Caco-2 (cell line): ENCODE measurements at places on chromosomes 6 and 20. TPM values are rescaled to one million over a fixed set of nuclear protein-coding genes. Genes with fewer than 3 reads are reported as not detected.

Gene CENPB
- total RNA-seq: 72.7 and 84.3 TPM in 2 replicates

Gene ZC2HC1B
- not detected in 2 replicates for total RNA-seq

Gene C6orf58
- total RNA-seq: not detected in 2 replicates

Gene COL11A2
- 1.3 and 1.5 TPM in 2 replicates for total RNA-seq

Gene CPNE5
- not detected in 2 replicates for total RNA-seq

Gene PRKN
- total RNA-seq: 0.34 TPM in 1 of 2 replicates, not detected in the other

Gene PCK1
- 0.42 TPM in 1 of 2 replicates, not detected in the other for total RNA-seq

Gene SLCO4A1
- total RNA-seq: 18.7 and 23.6 TPM in 2 replicates

Gene ADAM33
- total RNA-seq: 0.12 and 0.23 TPM in 2 replicates

DNA sequence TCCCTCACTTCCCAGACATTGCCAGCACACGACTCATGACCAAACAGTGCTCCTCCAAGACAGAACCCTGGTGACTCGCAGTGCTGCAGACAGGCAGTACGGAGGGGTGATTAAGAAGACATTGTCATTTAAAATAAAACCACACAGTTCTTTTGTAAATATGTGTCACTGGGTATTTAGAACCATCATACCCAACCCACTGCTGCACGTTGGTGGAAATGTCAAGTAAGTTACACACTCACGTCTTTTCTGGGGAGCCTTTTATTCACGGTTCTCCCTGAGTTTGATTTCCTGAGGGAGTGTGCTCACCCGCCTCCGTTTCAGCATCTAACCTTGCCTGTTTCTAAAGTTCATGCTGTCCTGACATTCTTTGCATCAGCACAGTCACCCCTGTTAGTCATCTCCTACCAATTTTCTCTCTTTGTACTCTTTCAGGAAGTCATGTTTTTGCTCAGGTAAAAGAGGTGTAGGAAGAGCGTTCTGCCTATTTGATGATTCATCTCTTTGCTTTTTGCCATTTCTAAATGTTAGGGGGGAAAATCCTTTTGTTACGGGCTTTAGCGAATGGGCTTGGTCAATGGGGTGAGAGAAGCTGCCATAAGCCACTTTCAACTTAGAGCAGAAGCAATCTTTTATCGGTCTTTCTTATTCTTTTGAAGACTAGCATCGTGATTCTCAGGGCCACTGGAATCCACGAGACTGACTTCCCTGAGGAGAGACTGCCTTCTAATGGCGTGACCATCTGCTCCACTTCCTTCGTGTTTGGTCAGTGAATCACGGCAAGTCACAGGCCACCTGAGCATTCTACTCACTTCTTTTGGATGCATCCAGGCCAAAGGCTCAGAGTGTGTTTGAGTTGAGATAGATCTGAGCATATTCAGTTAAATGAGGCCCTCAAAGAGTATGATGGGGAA is 512.8 kb upstream of the JARID2 start:
- no peak for DNase-seq

GRCh38 chr20:35465976-35466375 is 10.6 kb downstream of the CEP250 start:
- DNase-seq: no peak

- no peak for DNase-seq
These were observed 118.3 kb downstream of the STXBP5 start for GRCh38 chr6:147322299-147323162.

- DNase-seq: no peak
These were observed 143.2 kb downstream of the PREX1 start for GRCh38 chr20:48684501-48685041.

GRCh38 chr6:34460796-34461507 is 4.9 kb upstream of the PACSIN1 start:
- DNase-seq: no peak

DNA sequence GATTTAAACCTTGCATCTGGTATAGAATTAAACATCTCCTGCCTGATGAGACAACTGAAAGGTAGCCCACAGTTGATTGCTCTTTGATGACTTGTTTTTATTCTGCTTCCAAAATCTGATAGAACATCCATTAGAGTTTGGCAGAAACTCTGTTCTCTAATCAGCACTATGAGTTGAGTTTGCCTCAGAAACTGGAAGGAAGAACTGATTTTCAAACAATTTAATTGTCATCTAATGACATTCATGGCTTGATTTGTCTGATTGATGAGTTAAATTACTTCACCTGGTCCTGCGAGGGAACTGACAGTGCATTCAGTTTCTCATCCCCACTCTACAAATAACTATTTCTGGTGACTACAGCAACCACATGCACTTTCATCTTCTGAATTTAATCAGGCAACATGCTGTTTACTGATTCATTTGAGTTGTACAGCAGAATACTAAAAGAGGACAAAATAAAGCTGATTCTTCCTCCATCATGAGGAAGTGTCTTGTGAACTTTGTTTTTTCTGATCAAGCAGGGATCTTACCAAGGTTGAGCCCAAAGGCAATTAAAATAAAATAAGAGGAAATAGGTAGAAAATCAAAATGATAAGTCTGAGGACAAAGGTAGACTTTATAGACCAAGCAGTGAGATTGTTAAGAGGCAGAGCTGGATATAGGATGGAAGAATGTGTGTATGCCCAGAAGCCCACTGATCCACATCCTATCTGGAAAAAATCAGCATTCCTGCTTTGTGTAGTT is 15.7 kb upstream of the MRAP2 start:
- DNase-seq: no peak

GRCh38 chr20:23509247-23509913 is 18.5 kb downstream of the CST8 start:
- no peak for DNase-seq

GRCh38 chr6:53014744-53015143 is 19.7 kb upstream of the GSTA4 start:
- no peak for DNase-seq

DNA sequence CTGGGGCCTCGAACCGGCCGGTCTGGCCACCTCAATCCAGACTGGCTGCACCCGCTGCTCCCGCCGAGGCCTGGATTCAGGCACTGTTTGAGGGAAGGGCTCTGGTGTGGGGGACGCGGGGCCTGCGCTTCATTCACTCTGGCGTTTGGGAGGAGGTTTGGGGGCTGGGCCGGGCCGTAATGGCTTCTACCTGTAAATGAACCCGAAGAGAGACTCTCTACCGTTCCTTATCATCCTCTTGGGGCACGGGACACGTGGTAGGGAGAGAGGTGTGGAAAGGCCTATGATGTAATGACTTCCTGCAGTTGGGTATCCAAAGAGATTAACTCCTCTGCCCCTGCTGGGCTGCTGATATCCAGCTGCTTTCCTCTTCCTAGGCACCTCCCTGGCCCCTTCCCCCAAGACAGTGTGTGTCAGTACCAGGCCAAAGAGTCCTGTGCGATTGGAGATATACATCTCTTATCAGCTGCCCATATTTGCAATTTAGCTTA is 1.8 kb downstream of the FOXO3 start:
- peak; percentile 84 for DNase-seq

DNA sequence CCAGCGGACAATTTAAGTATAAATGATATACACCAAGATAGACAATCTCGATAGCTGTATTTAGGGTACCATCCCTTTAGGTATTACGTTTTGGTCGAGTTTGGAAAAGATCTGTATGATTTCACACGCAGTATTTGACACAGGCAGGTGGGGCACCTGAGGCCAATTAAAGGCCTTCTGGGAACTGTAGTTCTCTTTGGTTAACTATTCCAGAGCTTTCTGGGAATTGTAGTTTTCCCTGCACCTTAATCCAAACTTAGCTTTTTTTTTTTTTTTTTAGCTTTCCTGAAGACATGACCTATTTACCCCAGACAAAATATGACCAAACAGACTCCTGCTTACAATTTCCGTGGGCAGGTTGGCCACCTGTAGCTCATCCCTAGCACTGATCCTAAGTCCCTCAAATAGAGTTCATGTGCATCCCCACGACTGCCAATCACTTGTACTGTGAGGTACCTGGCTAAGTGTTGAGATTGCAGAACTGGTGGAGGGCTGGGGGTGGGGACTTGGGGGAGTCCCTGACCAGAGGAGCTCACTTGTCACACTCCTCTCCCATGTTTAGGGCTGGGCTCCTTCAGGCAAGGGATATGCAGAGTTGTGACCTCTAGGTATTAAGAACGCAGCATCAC is 999 bp upstream of the EHMT2 start:
- DNase-seq: no peak

GRCh38 chr20:10221021-10221420 is 2.4 kb downstream of the SNAP25 start:
- no peak for DNase-seq

DNA sequence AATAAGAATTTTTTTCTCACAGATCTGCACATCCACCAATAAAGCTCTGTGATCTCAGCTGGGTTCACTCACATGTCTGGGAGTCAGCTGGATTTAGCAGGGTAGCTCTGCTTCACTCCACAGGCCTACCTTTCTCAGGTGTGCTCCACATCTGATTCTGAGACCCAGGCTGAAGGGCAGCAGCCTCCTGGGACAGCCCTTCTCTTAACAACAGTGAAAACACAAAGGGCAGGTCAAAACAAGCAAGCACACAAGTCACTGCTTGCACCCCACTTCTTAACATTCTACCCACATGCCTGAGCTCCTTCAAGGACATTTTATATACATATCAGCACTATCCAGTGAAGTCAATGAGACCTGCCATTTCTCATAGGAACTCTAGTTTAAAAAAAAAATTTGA is 96.0 kb upstream of the MAP3K4 start:
- DNase-seq: no peak

DNA sequence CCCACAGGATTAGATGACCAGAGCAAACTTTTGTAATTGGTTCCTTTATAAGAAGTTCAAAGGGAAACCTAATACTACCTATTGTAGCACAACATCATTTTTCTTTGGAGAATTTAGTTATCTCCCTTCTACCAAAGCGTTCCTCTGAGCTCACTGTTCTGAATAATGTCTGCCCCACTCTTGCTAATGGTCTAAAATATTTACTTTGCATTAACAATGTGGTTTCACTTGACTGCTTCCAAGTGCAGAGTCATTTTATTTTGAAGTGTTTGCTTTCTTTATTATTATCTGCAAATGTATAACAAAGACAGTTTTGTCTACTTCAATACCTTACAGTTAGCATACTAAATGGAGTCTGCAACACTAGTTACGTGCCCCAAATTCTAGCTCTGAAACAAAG is 15.0 kb downstream of the TRAPPC3L start:
- no peak for DNase-seq

GRCh38 chr6:32086661-32087573 is 22.2 kb downstream of the TNXB start:
- DNase-seq: no peak

DNA sequence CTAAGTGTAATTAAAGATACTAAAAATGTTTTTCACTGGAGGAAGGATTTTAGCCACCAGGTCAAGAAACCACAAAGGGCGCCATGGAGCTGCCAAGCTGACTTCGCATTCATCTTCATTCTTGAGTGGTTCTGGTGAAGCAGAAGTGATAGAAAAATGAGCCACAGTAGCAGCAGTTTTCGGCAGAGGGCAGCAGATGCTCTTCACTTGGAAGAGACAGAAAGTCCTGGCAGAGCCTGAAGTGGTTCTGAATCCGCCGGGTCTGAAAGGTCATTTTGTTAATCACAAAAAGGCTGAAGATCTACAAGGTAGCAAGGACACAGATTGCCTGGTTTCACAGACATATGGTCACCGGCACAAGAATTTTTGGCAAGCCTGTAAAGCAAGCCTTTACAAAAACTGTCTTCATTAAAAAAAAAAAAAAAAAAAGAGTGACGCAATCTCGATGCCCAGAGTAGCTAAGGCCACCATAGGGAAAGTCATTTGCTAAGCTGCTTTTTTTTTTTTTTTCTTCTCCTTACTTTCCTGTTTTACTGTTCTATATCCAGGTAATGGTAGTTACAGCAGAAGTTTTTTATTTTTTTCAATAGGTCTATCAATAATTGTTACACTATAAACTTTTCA is 345.1 kb upstream of the AGPAT4 start:
- peak; percentile 56 for DNase-seq

GRCh38 chr6:5443491-5443890 is 182.2 kb downstream of the FARS2 start:
- no peak for DNase-seq

- no peak for DNase-seq
These were observed 216.9 kb upstream of the ECI2 start for GRCh38 chr6:4352322-4352669.

GRCh38 chr6:100987556-100987955 is 106.4 kb upstream of the ASCC3 start:
- no peak for DNase-seq

- DNase-seq: no peak
These were observed 82.9 kb downstream of the ZNF217 start for GRCh38 chr20:53510704-53511103.
